Endothelial cell (in vitro differentiated cells): ENCODE measurements at places on chromosomes 16 and 17. TPM values are rescaled to one million over a fixed set of nuclear protein-coding genes. Genes with fewer than 3 reads are reported as not detected.

DNA sequence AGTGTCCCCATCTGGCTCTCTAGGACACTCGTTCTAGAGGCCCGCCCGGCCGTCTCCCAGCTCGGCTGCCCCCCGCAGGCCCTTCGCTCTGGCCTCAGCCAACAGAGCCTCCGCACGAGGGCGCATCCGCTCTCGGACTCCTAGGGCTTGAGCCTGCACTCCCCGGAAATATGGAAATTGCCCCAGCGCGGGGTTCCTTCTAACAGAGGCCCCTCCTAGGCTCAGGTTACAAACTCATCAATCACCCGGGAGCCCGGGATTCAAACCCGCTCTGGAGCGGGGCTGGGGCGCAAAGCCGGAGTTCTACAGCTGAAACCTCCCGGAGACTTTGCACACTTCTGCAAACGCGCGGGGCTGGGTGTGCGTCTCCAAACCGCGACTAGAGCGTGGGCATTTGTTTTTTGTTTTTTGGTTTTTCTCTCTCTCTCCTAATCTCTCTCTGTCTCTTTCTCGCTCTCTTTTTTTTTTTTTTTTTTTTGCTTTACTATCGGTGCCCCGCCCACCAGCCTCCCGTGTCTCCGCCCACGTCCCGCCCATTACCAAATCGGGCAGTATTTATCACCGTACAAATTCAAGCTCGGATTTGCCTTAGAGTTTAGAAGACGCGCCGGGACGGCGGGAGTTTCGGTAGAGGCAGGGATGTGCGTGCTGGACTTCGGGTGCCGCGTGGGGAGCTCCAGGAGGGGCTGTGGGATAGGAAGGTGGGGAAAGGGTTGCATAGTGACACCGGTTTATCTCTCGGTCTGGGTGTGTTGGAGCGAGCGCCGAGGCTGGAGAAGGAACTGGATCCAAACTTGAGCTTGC lies 2.4 kb upstream of the FOXL1 start:
- H3K4me1 ChIP-seq: peaks cover 55% of the 10 kb centered on the region
- peaks cover 10% of the 10 kb centered on the region for H3K36me3 ChIP-seq
- H3K4me3 ChIP-seq: peak overlapping the region; percentile 92

- peaks cover 26% of the 10 kb centered on the region for H3K36me3 ChIP-seq
- peak overlapping the region; percentile 77 for H3K4me3 ChIP-seq
- H3K27me3 ChIP-seq: peaks cover 10% of the 10 kb centered on the region
Measured at GRCh38 chr17:63633742-63634141, 11.5 kb downstream of the MAP3K3 start.

- H3K4me3 ChIP-seq: no peak overlapping the region
- peaks cover 3% of the 10 kb centered on the region for H3K4me1 ChIP-seq
- no peak for DNase-seq
- H3K27me3 ChIP-seq: peaks cover 3% of the 10 kb centered on the region
Measured at GRCh38 chr16:316741-317464, 33.9 kb downstream of the PDIA2 start.

DNA sequence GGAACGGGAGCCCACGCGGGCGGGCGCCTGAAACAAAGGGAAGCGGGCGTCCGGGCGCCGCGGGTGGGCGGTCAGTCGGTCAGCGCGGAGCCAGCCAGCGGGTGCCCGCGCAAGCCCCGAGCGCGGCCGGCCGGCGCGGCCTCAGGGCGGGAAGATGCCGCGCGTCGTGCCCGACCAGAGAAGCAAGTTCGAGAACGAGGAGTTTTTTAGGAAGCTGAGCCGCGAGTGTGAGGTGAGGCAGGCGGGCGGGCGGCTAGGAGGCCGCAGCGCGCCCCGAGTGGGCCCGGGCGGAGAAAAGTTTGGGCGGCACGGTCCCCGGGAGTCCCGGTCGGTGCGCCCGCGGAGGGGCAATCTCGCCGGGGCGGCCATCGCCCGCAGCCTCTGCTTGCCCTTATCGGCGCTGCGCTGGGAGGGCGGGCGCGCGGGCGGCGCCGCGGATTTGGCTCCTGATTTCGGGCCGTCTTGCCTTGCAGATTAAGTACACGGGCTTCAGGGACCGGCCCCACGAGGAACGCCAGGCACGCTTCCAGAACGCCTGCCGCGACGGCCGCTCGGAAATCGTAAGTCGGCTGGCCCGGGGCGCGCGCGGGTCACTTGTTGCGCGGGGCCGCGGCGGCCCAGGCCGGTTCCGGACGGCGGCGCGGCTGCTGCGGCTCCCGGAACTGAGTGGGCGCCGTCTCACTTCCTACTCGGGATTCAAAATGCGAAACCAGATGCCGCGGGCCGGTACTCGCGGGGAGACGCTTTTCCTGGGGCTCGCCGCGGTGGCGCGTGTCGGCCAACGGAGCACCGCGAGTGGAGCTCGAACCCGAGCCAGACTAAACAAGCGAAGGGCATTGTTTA lies 526 bp downstream of the CBFB start:
- DNase-seq: peak; percentile 53
- H3K36me3 ChIP-seq: no peaks in the 10 kb centered on the region
- peaks cover 21% of the 10 kb centered on the region for H3K4me1 ChIP-seq
- peak overlapping the region; percentile 95 for H3K4me3 ChIP-seq
- H3K27ac ChIP-seq: peak overlapping the region; percentile 52

- peaks cover 44% of the 10 kb centered on the region for H3K4me1 ChIP-seq
- H3K27ac ChIP-seq: peak overlapping the region; percentile 5
- H3K4me3 ChIP-seq: peak overlapping the region; percentile 90
- peak; percentile 25 for DNase-seq
Measured at GRCh38 chr17:17722081-17722905, 41.0 kb downstream of the RAI1 start.

DNA sequence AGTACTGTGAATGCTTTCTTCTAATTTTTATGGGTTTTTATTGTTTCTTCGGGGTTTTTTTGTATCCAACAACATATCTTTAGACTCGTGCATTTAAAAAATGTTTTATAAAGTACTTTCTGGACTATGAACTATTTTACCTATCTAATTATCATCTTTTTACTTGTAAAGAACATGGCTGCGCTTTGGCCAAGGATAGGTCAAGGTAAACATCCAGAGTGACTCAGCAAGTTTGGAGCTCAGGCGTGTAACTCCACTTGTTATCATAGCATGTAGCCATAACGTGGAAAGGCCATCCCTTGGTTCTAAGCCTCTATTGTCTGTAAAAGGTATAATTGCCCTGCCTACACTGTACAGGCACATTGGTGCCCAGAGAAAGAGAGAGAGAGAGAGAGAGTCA lies 818.0 kb upstream of the GOT2 start:
- no peak for DNase-seq
- H3K27ac ChIP-seq: no peak overlapping the region
- no peak overlapping the region for H3K4me3 ChIP-seq
- peaks cover 3% of the 10 kb centered on the region for H3K27me3 ChIP-seq
- no peaks in the 10 kb centered on the region for H3K36me3 ChIP-seq

- peaks cover 11% of the 10 kb centered on the region for H3K4me1 ChIP-seq
- H3K4me3 ChIP-seq: peak overlapping the region; percentile 82
- peaks cover 15% of the 10 kb centered on the region for H3K27me3 ChIP-seq
- no peak for DNase-seq
- no peak overlapping the region for H3K27ac ChIP-seq
Measured at GRCh38 chr17:82035488-82035887, 2.0 kb downstream of the DCXR start.

DNA sequence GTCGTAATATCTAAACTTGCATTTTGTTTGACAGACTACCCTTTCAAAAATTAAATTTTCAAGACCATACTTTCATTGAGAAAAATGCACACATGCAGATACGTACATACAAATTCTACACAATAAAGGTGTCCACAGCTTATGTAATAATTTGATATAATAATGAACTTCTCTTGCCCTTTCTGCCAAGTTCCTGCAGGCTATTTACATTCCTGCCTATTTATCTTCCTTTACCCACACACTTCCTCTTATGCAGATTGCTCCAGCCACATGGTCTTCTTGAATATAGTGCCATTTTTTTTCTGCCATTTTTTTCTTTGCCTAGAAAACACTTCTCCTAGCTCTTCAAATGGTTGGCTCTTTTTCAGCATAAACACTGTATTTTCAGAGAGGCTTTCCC lies 826.9 kb upstream of the CDH8 start:
- peaks cover 2% of the 10 kb centered on the region for H3K27me3 ChIP-seq
- no peak overlapping the region for H3K4me3 ChIP-seq
- no peaks in the 10 kb centered on the region for H3K4me1 ChIP-seq
- no peak for DNase-seq
- H3K36me3 ChIP-seq: no peaks in the 10 kb centered on the region

DNA sequence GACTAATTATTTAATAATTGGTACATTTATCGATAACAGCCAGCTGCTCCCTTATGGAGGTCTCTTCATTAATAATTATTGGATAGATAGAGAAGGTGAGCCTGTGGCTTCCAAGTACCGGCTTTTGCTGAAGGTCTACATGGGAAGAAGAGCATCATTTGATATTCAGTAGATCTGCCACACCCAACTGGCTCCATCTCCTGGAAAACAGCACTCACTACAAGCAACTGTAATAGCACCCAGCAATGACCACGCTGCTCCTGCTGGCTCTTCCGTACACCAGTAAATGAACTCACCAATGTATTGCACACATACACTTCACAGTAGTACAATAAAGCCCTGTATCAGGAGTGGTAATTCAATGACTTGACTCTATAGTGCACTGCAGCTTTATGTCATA lies 19.5 kb downstream of the MARVELD3 start:
- H3K27ac ChIP-seq: no peak overlapping the region
- no peaks in the 10 kb centered on the region for H3K27me3 ChIP-seq
- no peak overlapping the region for H3K4me3 ChIP-seq
- H3K4me1 ChIP-seq: no peaks in the 10 kb centered on the region

GRCh38 chr17:7626307-7626706 lies 1.3 kb downstream of the SAT2 start:
- no peak overlapping the region for H3K27ac ChIP-seq
- H3K36me3 ChIP-seq: no peaks in the 10 kb centered on the region
- peak overlapping the region; percentile 88 for H3K4me3 ChIP-seq
- H3K4me1 ChIP-seq: peaks cover 8% of the 10 kb centered on the region
- peaks cover 10% of the 10 kb centered on the region for H3K27me3 ChIP-seq

- peaks cover 65% of the 10 kb centered on the region for H3K36me3 ChIP-seq
- peaks cover 6% of the 10 kb centered on the region for H3K27me3 ChIP-seq
- H3K4me1 ChIP-seq: peaks cover 72% of the 10 kb centered on the region
- peak overlapping the region; percentile 57 for H3K4me3 ChIP-seq
Measured at GRCh38 chr17:77145224-77145611, 4.4 kb downstream of the SEC14L1 start.

DNA sequence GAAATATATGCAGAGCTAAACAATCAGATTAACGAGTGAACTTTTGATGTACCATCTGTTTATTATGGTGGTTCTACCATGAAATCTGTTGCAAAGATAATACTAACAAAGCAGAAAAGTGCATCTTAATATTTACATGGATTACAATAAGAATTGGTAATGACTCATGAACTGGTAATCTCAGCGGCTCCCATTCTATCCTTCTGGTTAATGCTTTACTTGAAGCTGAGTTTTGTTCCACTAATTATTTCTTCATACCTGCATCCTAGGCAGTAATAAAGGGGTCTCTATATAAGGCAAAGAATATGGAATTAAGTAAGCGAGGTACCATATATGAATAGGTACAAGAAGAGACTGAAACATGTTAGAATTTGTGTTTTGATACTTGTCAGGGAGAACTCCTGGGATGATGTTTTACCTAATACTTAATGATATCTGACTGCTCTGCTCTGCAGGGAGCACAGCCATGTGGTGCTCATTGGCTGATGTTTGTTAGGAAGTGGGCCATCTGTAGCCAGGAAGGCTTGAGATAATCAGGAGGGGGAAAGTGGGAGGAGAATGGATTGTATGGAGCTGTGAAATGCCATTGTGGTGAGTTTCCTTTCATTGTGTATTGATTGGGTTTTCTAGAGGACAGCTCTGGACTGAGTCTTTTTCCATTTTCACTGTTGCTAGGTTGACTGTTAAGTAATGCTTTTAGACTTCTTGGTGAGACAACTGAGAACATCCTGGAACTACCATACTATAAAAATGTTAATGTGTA lies 52.6 kb downstream of the MAP2K6 start:
- peak; percentile 46 for DNase-seq
- no peak overlapping the region for H3K4me3 ChIP-seq
- peaks cover 41% of the 10 kb centered on the region for H3K4me1 ChIP-seq
- H3K27me3 ChIP-seq: peaks cover 4% of the 10 kb centered on the region
- H3K27ac ChIP-seq: peak overlapping the region; percentile 98

GRCh38 chr16:57093666-57094564 lies 1.5 kb downstream of the CPNE2 start:
- peaks cover 8% of the 10 kb centered on the region for H3K27me3 ChIP-seq
- peaks cover 39% of the 10 kb centered on the region for H3K4me1 ChIP-seq
- peaks cover 4% of the 10 kb centered on the region for H3K36me3 ChIP-seq

DNA sequence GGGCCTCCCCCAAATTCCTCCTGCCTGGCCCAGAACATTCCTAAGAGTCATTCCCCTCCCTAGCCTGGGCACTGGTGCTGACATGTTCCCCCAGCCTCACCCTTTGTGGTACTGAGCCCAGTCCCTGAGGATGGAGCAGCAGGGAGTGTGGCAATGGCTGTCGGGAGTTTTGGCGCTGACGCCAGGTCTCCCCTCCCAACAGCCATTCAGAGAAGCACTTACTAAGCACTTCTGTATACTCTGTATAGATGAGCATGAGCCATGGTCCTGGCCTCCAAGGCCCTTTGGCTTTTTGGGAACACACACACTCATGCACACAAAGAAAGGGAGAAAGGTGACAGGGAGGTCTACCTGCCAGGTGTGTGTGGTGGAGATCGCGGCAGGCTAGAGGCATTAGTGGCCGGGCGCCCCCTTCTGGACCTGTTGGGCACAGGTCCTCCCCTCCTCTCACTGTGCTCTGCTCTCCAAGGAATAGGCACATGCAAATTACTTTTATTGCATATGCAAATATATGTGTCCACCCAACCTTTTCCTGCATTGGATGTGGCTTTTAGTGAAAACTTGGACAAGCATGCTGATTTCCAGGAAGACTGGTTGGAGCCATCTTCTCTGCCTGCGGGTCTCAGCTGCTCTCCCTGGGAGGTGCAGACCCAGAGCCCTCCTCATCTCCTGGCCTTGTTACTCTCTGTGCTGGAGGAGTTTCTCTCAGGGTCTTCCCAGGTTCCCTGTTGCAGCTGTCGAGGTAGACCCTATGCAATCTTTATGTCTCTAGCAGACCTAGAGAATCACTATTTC lies 17.4 kb upstream of the C17orf107 start:
- DNase-seq: peak; percentile 66
- peak overlapping the region; percentile 24 for H3K27ac ChIP-seq
- H3K4me1 ChIP-seq: no peaks in the 10 kb centered on the region

PMFBP1 gene
- 0.38 TPM for total RNA-seq

SCIMP gene
- total RNA-seq: not detected

ZG16 gene
- not detected for total RNA-seq

UBALD2 gene
- 90.4 TPM for total RNA-seq

TLCD3A gene
- 24.6 TPM for total RNA-seq

NT5M gene
- total RNA-seq: 5.8 TPM
